Activated CD4-positive, alpha-beta T cell treated with anti-CD3 and anti-CD28 coated beads for 4 hours (primary cell): ENCODE measurements at places on chromosomes 3 and 15.

- no peak for DNase-seq
Measured at GRCh38 chr3:70580021-70580420, 267.6 kb upstream of the MDFIC2 start.

- DNase-seq = no peak
Measured at GRCh38 chr15:89664441-89665350, 9.4 kb upstream of the KIF7 start.

DNA sequence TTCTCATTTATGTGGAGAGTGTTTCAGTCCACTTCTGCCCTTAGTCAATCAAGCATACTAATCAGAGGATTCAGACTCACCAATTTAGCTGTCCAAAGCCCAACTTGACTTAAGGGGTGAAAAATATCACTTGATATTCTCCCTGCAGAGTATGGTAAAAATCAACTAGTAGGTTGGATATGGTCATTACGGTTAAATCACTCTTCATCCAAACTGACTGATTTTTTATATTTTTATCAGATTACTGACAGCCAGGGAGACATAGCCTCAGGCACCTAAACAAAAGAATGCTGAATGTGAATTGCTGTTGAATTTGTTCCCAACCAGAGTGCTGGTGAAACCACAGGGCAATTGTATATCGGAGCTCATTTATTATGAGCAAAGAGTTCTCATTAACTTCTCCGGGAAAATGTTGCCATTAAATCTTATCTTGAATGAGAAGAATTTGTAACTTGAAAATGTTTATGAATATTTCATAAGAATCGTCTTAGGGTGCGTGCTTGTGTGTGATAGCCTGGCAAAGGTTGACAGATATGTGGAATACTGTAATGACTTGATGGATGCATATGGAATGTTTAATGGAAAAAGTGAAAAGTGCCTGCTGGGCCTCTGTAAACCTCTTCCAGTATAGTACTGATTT, 411.2 kb downstream of the NAALADL2 start:
- DNase-seq = no peak

DNA sequence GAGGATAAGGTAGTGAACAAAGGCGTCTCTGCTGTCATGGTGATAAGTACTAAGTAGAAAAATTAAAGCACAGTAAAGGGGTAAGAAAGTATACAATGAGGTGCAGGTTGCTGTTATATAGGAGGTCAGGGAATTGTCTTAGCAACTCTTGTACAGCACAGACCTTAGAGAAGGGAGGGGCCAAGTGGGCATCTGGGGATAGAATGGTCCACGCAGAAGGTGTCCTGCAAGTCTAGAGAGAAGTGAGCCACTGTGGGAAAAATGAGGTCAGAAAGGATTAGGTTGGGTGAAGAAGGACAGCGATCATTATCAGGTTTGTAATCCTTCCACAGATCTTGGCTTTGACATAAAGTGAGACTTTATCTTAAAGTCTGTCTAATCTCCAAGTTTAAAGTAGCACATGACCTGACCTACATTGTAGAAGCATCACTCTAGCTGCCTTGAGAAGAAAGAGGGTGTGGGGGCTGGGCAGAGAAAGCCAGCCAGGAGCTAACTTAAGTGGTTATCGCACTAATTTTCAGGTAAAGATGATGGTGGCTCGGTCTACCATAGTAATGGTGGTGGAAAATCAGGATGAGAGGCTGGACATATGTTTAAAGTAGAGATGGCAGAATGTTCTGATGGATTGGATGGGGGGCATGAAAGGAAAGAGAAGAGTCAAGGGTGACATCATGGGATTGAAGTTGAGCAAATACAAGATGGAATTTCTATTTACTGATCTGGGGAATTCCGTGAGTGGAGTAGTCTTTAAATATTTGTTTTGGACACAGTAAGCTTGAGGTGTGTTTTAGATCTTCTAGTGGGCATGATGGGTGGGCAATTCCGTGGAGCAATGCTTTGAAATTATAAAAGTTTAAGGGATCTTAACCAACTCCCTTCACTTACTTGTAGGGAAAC, 919.2 kb downstream of the ROBO1 start:
- DNase-seq = no peak

DNA sequence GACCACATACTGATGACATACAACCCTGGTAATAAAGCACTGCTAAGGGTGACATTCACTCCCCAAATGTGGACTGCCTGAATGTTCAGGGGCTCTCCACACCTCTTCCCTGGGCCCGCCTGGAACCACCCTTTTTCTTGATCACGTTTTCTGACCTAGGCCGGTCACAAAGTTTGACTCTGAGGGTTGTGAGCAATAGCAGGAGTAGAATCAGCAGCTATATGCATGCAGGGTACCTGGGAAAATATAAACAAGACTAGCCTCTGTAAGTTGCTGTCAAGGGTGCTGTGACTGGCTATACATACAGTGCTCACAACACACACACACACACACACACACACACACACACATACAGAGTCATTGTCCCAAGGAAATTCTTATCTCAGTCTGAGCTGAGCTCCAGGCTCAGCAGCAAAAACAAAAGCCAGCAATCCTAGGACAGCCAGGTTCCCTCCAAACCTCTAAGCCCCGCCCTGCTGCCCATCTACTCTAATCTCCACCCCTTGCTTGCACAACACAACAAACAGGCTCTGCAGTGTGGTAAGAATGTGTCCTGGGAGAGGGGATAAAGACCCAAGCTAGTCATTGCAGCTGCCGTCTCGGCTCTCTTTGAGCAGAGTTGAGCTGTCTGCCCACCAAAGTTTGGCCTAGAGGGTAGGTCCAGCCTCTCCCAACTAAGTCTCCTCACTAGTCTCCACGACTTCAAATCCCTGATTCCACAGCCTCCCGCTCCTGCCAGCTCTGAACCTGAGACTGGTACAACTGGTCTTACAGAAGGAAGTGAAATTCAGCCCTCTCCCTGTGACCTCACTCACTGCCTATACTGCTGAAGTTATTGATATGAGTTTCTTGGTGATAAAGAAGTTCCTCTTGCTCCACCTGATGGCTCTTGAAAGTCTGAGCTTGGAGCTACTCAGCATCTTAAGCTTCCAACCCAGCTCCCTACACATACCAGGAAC, 2.2 kb downstream of the BMF start:
- no peak for DNase-seq

DNA sequence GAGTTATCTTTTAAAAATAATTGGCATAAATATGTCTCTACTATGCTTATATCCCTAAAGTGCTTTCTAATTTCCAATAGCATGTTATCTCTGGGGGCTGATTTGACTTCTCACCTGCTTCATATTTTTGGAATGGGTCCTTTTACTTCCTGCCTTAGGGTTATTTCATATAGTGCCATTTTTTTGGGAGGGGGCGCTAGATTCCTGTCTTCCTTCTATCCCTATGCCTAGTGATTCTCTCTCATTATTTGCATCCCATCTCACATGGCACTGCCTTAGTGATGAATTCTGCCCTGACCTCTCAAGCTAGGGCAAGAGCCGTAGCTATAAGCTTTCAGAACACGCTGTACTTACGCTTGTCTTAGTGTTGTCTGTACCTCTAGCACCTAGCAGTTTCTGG, 150.3 kb upstream of the SLITRK3 start:
- DNase-seq = no peak

DNA sequence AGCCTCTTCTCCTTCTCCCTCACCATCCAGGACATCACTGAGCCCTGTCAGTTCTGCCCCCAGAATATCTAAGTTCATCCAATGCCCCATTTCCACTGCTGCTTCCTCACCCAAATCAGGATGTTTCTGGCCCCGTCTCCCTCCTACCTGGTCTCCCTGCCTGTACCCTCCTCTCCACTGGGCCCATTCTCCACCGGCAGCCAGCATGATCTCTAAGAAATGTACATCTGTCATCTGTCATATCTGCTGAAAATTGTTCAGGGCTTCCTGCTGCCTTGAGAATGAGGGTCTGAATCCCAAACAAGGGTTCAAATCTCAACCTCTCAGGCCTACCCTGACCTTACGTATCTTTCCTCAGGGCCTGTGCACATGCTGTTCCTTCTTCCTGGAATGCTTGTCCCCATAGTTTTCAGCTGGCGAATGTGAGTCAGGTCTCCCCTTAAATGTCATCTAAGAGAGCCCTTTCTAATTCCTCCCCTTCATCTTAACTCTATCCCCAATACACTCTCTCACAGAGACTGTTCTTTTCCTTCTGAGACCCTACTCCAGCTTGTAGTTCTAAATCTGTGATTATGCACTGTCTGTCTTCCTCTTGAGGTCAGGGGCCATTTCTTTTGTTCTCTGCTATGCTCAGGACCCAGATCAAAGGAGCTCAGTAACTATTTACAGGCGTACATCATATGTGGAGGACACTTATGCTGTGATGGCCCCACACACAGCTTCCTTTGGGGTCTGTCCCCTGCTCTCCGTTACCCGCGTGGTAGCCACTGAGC, 40.8 kb downstream of the SMAD3 start:
- DNase-seq = no peak

GRCh38 chr15:77126529-77127326, 55.8 kb upstream of the TSPAN3 start:
- DNase-seq = no peak

DNA sequence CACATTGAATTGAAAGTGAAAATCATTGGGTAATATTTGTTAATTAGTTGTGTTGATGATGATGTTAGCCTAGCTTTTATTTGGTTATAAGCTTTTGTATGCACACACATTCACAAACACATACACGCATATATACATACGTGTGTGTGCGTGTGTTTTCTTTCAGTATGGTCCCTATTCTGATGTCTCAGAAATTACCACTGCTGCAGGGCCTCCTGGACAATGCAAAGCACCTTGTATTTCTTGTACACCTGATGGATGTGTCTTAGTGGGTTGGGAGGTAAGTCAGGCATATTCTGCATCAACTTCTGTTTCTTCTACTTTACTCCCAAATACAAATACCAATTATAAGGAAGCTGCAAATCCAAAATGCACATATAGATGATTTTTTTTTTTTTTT, 102.1 kb downstream of the GHSR start:
- no peak for DNase-seq

- DNase-seq = no peak
Measured at GRCh38 chr15:52295421-52296001, at the start of gene MYO5C. Gene MYO5C, minus strand, starts transcription at chr15:52295804. Its CDS starts 168 bp downstream, at chr15:52295636.

GRCh38 chr3:117820658-117821299, 1111.2 kb downstream of the TUSC7 start:
- no peak for DNase-seq

DNA sequence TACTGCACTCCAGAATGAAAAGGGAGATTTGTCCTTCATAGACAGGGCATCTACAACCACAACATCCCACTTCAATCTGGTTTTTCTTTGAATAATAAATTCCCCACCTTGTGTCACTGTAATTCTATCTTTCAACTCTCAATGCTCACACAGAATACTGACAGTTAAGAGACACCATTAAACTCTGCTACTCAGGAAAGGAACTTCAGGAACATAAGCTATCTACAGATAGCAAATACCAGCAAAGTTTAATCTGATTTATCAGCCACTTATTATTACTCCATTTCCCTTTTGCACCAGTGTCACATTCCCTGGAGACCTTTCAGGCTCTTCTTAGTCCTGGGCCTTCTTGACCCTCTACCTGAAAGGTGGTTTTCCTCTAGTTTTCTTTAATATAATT, 152.0 kb upstream of the LPP start:
- DNase-seq = no peak

- no peak for DNase-seq
Measured at GRCh38 chr15:29270976-29271375, 1.4 kb upstream of the NSMCE3 start.

DNA sequence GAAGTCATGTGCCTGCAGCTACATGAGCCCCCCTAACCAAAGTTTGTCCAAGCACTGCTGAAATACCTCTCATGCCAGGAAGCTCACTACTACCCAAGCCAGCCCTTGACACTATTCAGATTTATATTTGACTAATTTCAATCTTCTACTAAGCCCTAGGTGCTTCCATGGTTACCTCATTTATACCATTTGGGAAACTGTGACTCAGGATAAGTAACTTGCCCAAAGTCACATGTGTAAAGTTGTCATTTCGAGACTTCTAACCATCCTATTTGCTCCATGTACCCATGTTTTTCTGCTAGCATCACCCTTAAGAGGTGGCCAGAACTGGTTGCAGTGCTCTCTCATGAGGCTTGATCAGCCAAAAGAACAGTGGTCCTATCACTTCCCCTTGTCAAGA, 20.7 kb upstream of the TIMP4 start:
- no peak for DNase-seq

GRCh38 chr3:57268416-57268815, 24.1 kb downstream of the ASB14 start:
- DNase-seq = no peak
